ENCODE measurements at places on chromosomes 3 and 15.

GRCh38 chr3:50133283-50133615 is 21.9 kb upstream of the SEMA3F start:
- DNase-seq: no peak

DNA sequence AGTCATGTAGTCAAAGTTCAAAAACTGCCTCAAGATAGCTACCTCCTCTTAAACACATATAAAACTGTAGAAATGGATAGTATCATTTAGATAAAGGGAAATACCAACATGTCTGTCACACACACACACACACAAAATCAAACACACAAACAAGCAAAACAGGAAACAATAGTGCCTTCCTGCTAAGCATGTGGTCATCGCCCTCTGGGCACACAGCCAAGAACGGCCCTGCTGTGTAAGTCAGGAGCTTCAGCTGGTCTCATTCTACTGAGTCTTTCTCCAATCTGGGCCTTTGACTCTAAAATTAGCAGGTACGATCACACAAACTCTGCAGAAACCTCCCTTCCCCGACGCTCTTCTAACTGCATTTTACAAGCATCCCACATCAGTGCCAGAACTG is 272.2 kb upstream of the CHRNA7 start:
- no peak for DNase-seq

- DNase-seq: no peak
Measured at GRCh38 chr3:183506674-183507320, 48.7 kb downstream of the KLHL6 start.

GRCh38 chr15:70339571-70340493 is 242.1 kb upstream of the TLE3 start:
- DNase-seq: no peak

All from NCI-H187 (cell line).